Uterus (tissue), 4 donors: ENCODE measurements at places on chromosomes 6 and 20. TPM values are rescaled to one million over a fixed set of nuclear protein-coding genes. Genes with fewer than 3 reads are reported as not detected.
A peak's percentile ranks its signal among the peaks of the same experiment; 100 is the strongest.

- no peak for DNase-seq
Observed at GRCh38 chr6:31958412-31958740, 395 bp downstream of the NELFE start.

- no peak for DNase-seq
Observed at GRCh38 chr6:107304421-107305025, 154.8 kb downstream of the PDSS2 start.

GRCh38 chr6:119294984-119295383 is 54.6 kb downstream of the MAN1A1 start:
- DNase-seq, result no peak

DNA sequence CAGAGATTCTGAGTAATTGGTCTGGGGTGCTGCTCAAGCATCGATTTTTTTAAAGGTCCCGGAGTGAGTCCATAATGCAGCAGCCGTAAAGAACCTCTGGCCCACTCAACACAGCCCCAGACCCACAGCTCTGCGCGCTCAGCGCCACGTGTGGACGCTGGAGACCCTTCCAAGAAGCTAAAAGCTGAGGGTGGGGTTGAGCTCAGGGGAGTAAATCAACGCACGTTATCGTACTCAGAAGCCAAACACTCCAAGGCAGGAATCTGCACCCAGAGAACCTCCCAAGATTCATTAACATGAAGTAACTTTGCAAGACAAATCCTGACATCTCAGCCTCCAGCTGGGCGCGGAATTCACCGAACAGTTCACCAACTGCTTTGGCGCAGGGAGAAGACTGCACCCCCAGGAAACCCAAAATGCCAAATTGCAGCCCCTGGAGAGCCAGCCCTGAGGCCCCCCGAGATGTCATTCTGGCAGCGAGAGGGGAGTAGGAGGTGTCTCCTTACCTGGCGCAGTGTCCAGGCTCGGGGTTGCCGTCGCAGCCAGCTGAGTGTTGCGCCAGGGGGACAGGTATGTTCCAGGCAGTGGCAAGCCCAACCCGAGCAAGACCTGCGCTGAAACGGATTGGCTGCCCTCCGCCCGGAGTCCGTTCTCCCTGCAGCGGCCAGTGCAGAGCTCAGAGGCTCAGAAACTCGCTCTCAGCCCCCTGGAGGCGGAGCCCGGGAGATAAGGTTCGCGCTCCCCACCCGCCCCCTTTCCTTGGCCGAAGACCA is at the start of gene COL21A1:
Gene COL21A1, minus strand, starts transcription at position 700 of the 773 bp plus-strand sequence. CDS start 64,962 bp downstream, outside the sequence.
- DNase-seq, result peak; percentile 70

- no peak for DNase-seq
Observed at GRCh38 chr6:161151059-161151645, 122.7 kb downstream of the AGPAT4 start.

DNA sequence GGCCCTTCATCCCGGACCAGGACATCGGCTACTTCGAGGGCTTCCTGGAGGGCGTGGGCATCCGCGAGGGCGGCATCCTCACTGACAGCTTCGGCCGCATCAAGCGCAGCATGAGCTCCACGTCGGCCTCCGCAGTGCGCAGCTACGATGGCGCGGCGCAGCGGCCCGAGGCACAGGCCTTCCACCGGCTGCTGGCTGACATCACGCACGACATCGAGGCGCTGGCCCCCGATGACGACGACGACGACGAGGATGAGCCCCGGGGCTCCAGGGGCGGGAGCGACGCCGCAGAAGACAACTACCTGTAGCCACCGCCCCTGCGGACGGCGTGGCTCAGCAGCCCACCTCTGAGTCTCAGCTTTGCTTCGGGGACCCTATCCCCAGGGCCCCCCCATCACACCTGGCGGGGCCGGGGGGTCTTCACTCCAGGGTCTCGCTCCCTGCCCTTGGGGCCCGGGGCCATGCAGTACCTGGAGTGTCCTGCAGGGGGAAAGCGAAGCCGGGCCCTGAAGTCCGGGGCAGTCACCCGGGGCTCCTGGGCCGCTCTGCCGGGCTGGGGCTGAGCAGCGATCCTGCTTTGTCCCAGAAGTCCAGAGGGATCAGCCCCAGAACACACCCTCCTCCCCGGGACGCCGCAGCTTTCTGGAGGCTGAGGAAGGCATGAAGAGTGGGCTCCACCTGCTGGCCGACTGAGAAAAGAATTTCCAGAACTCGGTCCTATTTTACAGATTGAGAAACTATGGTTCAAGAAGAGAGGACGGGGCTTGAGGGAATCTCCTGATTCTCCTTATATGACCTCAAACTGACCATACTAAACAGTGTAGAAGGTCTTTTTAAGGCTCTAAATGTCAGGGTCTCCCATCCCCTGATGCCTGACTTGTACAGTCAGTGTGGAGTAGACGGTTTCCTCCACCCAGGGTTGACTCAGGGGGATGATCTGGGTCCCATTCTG is 20.8 kb upstream of the HCK start:
- DNase-seq, result peak; percentile 65

- no peak for DNase-seq
Observed at GRCh38 chr6:32102255-32102654, 6.9 kb downstream of the TNXB start.

DNA sequence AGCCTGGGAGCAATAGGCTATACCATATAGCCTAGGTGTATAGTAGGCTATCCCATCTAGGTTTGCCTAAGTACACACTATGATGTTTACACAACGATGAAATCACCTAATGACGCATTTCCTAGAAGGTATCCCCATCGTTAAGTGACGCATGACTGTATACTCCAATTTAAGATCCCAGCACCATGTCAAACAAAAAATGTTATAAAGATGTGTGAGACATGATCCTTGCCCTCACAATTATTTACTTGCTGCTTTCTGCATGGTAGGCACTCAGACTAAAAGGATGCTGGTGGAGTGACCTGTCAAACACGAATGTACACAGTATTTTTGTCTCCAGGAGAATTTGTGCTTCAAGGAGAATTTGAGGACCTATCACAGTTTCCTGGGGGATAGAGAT is 32.3 kb downstream of the SNAP25 start:
- DNase-seq, result no peak

GRCh38 chr6:31400467-31401289 is 2.7 kb upstream of the MICA start:
- DNase-seq, result peak; percentile 80

- DNase-seq, result no peak
Observed at GRCh38 chr20:53884859-53885541, 185.4 kb downstream of the BCAS1 start.

DNA sequence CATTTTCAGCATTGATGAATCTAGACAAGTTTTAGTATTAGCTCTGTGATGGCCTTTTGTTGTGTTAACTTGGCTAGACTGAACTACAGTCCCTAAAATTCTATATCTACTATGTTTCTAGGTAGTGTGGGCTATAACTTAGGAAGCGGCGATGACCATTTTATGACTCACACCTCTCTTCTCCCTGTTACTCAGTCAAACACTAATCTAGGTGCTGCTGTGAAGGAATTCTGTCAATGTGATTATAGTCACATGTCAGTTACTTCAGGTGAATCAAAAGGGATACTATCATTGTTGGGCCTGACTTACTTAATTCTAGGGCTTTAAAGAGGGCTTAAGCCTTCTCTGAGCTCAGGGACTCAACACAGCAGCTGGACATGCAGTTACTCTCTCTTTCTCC is 691.5 kb upstream of the MAP3K7 start:
- DNase-seq, result no peak

DNA sequence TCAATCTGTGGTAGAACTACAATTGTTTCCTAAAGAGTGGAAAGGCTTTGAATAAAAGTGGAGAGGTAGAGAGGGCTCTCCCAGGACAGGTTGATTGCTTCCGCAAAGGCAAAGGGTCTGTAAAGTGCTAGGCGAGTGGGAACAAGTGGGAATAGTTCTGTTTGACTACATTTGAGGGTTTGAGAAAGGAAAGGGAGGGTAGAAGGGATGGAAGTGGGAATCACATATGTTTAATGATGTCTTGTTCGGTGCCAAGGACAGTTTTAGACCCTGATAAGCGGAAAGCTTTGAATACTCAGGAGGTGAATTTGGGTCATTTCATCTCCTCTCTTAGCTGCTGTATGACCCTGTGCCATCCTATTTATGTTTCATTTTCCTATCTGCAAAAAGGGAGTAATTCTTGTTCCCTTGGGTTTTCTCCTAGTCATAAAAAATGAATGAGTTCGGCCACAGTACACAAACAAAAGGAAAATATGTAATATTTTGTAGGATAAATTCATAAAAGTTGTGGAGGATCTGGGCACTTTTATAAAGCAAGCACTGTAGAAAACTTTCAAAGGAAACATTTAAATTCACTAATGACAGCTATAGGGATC is 1.7 kb upstream of the PIM1 start:
- no peak for DNase-seq

DNA sequence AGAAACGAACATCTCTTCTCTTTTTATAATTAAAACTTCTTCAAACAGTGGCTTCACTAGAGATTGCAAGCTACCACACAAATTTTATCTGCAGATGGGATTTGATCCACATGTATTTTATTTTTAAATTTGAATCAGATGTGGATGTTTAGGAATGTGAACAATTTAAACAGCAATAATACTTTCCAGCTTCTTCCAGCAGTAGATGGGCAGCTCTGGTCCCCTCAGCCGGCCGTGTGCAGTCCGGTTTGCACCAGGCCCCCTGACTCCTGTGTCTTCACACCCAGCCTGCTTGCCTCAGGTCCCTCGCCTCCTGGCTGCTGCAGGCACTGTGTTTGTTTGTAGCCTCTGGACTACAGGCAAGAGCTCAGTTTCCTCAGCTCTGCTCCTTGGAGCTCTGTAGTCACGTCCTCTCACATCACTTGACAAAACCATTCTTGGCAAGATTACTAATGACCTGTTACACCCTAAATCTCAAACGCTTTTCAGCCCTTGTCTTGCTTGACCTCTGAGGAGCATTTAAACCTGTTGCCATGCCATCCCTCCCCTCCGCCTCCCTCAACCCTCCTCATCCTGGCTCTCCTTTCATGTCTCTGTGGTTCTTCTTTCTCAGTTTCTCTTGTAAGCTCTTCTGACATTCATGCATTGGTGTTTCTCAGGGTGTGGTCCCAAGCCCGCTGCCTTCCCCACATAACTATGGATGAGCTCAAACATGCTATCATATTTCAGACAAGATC is 13.2 kb upstream of the ZBTB24 start:
- no peak for DNase-seq

DNA sequence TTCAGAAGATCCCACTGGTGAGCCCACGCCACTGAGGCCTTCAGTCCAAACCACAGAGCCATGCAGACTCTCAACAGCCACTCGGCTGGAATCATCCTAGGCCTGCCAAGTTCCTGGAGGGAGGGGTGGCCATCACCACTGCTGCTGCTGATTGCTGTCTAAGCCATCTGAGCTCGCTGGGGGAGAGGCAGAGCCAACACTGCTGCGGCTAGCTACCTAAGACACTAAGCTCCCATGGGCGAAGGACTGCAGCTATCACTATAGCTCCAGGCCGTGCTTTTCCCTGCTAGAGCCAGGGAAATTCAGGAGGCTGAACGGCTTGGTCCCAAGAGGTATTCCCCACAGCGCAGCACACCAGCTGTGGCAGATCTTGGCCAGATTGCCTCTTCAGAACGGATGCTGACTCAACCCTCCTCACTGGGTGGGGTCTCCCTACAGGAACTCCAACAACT is 73.6 kb downstream of the TBC1D32 start:
- DNase-seq, result no peak

DNA sequence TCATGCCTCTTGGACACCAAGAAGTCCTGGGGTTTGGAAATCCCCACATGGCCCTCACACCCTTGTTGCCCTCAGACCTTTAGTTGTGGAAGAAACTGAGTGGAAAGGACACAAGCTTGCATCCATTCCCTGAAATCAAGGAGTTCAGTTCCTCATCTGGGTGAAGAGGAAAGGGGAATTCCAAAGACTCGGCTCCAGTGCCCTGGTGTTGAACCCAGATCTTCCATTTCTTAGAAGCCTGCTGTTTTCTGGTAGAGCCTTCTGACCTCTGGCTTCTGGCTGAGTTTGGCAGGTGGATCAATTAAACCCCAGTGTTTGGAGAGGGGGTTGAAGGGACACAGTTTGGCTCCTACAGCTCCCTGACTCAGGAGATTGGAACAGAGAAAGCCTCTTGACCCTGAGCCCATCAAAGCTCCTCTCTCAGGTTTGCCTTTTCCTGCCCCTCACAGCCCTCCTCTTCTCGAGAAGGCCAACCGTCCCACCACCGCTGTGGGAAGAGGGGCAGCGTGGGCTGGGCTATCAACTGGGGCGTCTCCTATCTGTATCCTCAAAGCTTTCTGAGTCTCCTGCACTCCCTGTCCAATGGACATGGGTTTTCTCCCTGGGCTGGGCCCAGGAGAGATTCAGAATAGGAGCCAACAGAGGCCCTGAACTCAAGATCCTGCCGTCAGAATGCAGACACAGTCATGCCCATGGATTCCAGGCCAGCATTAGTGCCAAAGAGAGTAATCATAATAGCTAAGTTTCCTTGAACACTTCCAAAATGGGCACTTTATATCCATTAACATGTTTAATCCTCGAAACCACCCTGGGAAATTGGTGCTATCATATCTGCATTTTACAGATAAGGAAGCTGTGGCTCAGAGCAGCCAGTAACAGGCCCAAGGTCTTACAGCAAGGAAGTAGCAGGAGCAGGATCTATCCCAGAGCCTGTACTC is 146.2 kb downstream of the VEGFA start:
- DNase-seq, result no peak

DNA sequence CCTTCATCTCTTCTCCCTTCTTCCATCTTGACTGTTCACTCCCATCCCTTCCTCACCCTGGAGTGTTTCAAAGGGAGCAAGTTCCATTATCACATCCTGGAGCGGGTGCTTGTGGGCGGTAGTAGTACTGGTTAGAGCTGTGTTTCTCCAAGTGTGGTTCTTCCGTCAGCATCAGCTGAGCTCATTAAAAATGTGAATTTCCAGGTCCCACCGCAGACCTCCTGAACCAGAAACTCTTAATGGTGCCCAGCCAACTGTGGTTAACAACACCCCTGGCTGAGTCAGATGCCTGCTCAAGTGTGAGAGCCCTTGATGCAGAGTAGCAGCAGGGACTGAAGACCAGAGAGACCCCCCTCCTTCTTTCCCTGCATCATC is 24.4 kb downstream of the ANGPT4 start:
- no peak for DNase-seq

DNA sequence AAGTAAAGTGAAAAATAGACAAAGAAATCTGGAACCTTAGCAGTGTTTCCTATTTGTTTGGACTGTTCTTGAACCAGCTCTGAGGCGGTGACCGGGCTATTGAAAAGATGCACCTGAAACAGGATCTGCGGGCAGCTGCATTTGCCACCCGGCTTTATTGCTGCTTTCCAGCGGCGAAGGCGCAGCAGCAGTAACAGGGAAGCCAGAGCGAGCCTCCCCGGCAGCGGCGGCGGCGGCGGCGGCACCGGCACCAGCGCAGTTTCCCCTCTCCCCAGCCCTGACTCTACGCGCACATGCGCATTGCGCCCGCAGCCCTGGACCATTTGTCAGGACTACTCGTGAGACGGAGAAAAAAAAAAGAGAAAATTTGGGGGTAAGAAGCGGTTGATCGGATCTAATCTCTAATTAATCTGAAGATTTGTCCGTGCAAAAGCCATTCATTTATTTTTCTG is at the start of gene L3MBTL3:
Gene L3MBTL3, plus strand, starts transcription at position 290 of the 452 bp plus-strand sequence. CDS start 24,119 bp downstream, outside the sequence.
- DNase-seq, result peak; percentile 85

GRCh38 chr6:119096721-119097565 is 18.5 kb upstream of the FAM184A start:
- peak; percentile 84 for DNase-seq

Gene FOXP4
- 3.8 TPM for total RNA-seq

Gene BRD2
- 202 TPM for total RNA-seq

Gene OLIG3
- total RNA-seq, result not detected
